ENCODE measurements at places on chromosomes 2 and 18. TPM values are rescaled to one million over a fixed set of nuclear protein-coding genes. Genes with fewer than 3 reads are reported as not detected.

- DNase-seq: no peak
These were observed 4.3 kb upstream of the ZNF236 start for GRCh38 chr18:76817888-76818611.

DNA sequence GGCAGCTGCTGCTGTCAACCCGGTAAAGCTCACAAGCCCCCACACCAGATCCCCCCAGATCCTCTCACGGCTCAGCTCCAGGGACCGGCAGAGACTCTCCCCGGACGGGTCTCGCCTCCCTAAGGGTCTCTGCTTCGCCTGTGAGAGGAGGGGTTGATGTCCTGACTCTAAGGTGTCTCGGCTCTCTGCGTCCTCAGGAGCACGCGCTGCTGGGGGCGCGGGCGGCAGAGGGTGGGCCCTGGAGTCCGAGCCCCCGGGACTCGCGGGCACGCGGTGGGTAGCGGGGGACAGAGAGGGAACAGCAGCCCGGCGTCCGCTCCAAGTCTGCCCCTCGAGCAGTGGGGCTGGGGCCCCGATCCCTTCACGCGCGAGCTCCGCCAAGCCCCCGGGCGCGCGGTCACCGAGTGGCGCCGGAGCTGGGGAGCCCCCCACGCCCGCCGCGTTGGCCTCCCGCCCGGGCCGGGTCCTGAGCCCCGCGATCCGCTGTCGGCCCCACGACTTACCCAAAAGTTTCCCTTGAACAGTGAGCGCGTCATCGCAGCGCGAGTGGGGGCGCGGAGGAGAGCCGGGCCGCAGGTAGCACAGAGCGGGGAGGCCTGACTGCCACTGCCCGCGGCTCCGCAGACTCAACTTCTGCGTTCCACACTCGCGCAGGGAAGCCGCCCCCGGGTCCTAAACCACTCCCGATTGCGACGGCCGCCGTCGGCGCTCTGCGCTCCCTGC lies at the start of gene PSTPIP2:
TSS of gene PSTPIP2 (minus strand) at position 608 of the 723 bp plus-strand sequence. CDS start at position 536, 72 bp downstream.
- DNase-seq: peak; percentile 75

DNA sequence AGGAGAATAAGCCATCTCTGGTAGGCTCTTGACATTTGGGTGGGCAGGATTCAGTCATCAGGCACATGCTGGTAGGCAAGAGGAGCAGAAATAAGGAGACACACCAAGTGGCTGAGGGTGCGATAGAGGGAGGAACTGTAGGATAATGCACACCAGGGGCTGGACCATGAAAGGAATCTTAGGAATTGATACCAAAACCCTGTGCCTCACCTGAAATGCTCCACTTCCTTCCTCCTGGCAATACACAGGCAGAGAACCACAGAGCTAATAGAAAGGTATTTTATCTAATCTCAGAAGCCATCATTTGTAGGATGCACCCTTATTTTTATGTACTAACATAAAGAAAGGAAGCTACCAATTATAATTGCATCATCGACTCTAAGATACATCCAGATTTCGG lies 4.4 kb upstream of the CYP1B1 start:
- DNase-seq: no peak

GRCh38 chr18:36448384-36449290 lies 151.1 kb downstream of the FHOD3 start:
- no peak for DNase-seq

DNA sequence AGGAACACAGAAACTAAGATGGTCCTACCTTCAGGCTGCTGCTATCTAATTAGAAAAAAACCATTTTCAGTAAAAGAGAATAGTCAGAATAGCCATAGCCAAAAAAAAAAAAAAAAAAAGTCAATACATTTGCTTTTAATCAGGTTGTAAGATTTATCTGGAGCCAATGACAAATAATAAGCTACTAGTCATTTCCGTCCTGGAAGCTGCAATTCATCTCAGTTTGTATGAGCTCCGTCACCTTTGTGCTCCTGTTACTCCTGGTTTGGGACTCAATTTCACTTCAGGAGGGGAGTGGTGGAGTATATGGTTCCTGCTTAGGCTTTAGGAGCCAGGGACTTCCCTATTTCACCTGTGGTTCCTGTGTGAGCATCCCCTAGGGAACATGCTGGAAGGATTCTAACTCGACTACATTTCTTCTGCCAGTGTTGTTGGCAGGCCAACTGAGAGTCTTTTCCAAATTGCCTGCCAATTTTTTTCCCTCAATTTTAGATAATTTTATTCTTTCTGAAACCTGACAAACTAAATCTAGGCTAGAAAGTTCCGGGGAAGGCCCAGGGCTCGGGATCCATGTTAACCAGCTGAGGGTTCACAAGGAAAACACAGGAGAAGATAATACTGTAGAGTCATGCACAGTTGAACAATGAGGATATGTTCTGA lies 481.8 kb downstream of the DLGAP1 start:
- DNase-seq: no peak

- DNase-seq: no peak
These were observed 21.5 kb upstream of the TNS1 start for GRCh38 chr2:218024336-218024735.

DNA sequence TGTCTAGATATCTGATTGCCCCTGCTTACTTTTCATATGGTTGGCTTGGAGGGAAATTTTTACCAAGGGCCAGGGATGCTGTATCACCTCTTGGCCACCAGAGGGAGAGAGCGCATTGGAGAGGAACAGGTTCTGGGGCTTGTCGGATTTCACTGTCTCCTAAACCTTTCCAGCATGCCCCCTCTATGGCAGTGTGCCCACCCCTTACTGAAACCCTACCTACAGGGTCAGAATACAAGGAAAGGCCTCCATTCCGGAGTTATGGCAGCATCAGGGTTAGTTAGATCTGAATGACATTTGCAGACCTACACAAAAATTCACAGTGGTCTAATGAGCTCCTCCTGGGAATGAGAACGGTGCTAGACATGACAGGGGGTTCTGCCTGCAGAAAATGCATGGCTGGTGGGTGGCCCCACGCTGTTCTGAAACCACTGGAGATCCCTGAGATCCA lies 5.8 kb downstream of the SLC14A2 start:
- DNase-seq: peak; percentile 30

GRCh38 chr2:216344950-216345300 lies 27.4 kb downstream of the MARCHF4 start:
- no peak for DNase-seq

- DNase-seq: no peak
These were observed 10.2 kb upstream of the CHN1 start for GRCh38 chr2:175015340-175015739.

GRCh38 chr2:163182764-163183354 lies 344.3 kb upstream of the KCNH7 start:
- DNase-seq: no peak

DNA sequence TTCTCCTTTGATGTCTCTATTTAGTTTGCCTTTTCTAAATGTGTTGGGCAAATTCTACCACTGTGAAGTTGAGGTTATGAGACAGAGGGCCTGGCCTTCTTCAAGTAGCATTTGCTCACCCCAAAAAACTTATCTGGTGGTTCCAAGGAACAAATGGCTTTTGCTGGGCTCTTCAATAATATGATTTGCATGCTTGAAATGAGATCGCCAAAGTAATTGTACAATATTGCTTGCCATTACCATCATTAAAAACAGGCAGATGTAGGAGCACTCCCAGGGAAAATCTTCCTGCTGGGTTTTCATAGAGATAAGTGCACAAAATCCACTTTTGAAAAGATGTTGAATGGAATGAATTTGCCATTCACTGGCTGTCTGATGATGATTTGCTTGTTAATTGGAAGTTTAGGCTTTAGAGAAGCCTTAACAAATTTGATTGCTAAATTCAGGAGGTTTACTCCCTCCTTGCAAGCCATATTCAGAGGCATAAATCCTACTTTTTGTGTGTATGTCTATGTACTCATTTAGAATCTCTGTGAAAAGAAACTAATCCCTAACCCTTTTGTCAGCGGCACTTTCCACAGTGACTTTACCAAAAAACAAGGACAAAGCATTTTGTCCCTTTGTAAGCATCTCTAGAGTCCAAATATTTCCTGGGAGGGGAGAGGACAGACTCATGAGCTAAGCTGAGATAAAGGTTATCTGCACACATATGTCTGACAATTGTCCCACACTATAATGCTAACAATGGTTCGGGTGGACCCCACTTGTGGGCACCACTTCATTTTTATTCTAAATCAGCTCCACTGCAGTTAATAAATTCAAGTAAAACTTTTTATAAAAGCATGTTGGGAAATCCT lies 240.8 kb upstream of the PIK3C3 start:
- no peak for DNase-seq

GRCh38 chr2:202069170-202070067 lies 3.6 kb upstream of the KIAA2012 start:
- DNase-seq: no peak

DNA sequence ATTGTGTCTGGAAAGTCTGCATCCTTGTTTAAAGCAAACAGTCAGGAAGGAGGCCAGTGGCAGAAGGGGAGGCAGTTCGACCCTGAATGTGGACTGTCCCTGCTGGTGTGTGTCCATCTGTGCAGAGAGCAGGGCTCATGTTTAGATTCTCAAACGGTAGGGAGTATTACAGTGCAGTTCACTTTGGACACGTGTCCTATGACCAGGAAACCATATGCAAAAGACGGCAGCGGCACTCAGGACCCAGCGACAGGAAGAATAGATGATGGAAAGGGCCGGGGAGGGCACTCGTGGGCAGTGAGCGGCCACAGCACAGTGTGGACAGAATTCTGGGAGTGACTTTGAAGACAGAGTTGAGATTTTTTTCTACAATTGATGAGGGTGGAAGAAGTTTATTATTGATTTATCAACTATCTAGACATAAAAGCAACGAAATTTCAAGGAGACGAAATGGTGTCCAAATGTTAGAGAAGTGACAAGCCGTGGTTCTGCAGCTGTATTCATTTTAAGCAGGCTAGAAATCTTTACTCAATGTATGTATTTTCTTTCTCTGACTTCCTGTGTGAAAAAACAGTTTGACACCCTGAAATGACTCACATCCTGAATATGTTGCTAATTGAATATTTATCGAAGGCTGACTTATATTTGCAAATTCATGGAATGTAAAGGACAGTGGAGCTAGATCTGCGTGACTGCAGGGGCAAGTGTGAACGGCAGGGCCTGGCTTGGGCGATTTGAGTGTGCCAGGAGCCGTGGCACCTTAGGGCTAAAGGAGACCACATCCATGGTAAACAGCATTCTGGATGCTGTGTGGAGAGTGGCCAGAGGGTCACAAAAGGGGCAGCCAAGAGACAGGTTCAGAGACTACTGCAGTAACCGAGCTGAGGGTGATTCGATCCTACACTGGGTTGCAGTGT lies 214.2 kb downstream of the PTGR3 start:
- peak; percentile 22 for DNase-seq

DNA sequence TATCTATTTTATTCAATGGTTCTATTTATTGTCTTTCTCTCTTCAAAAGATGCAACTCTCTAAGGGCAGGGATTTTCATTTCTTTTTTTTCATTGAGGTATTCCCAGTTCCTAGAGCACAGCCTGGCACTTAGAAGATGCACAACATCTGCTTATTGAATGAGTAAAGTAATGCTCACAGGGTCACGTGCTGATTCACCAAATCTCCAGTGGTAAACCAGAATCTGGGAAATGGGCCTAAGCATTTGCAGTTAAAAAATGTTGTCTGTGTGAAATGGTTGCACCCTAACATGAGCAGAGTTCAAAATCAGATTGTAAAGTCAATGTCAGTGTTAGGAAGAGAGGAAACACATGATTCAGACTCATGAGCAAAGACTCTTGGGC lies 15.8 kb downstream of the SLC8A1 start:
- DNase-seq: no peak

- DNase-seq: peak; percentile 2
These were observed 52.9 kb downstream of the RNU4ATAC start for GRCh38 chr2:121583555-121583954.

DNA sequence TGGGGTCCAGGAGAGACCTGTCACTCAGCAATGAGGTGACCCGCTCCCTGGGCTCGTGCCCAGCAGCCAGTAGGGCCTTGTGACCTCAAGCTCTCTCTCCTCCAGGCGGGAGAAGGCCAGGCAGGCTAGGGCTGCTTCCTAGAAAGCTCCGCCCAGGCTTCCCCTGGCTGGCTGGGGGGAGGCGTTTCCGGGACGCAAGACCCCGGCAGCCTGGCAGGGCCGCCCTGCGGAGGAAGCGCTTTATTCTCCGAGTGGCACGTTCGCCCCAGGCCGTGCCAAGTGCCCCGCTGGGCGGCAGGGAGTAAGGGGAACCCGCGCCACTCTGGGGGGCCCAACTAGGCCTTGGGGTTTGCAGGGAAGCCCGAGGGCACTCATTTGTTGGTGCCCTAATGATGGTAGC lies 21.2 kb upstream of the EPAS1 start:
- peak; percentile 27 for DNase-seq

- peak; percentile 68 for DNase-seq
These were observed 19.0 kb downstream of the INO80C start for GRCh38 chr18:35478520-35479435.

DNA sequence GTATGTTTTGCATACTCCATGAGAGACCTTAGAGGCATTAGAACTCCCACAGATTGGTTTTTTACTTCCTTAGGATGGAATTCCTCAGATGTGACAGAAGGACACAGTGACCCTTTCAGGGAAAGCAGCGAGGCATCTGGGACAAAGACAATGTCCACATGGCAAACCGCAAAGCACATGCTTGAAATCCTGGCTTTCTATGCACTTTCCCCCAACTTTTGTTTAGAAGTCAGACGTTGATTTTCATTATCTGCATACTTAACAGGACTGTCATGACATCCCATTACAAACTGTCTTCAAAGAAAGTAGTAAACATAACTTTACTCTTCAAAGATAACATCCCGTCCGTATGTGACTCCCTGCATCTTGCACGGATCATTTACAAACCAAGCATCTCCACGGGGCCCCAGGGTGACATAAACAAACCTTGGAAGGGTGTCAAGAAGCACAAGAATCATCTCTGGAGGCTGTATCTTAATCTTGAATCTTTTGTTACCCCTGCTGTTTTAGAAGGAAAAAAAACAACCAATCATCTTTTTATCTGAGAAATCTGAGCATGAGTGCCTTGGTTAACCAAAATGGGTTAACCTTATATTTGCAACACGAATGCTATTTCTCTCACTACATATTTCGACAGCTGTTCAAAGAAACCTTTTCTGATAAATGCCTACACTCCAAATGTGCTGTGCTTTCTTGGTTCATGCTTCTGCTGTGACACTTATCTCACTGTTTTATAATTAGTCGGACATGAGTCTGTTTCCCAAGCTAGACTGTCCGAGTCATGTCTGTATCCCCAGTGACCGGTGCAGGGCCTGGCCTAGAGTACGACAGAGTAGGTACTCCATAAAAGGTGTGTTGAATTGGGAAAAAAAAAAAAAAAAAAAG lies 90.8 kb downstream of the CCBE1 start:
- no peak for DNase-seq

- DNase-seq: peak; percentile 19
These were observed 634 bp downstream of the PTPRM start for GRCh38 chr18:7567474-7568425.

- DNase-seq: no peak
These were observed 726.5 kb upstream of the RAB6C start for GRCh38 chr2:129252781-129253460.

GRCh38 chr18:66769375-66769774 lies 165.5 kb upstream of the CDH19 start:
- DNase-seq: no peak

- DNase-seq: peak; percentile 25
These were observed 383.4 kb downstream of the PTPRM start for GRCh38 chr18:7950380-7951136.

GRCh38 chr2:73983322-73984202 lies 1.1 kb upstream of the TET3 start:
- DNase-seq: peak; percentile 6

C2orf78 gene
- total RNA-seq: not detected

HOXD13 gene
- not detected for total RNA-seq

RAB27B gene
- total RNA-seq: 0.14 TPM

CABYR gene
- 2.1 TPM for total RNA-seq

COL3A1 gene
- not detected for total RNA-seq

PRKAG3 gene
- not detected for total RNA-seq

SERPINB13 gene
- total RNA-seq: not detected

SALL3 gene
- total RNA-seq: not detected

EHBP1 gene
- 28.8 TPM for total RNA-seq

GREB1 gene
- 2.2 TPM for total RNA-seq
